Activated CD4-positive, alpha-beta T cell treated with anti-CD3 and anti-CD28 coated beads, Interleukin-2, amount 10 ng/mL, durations not matched to agents 24 days and 14 days (primary cell): ENCODE measurements at places on chromosomes 1 and 21. TPM values are rescaled to one million over a fixed set of nuclear protein-coding genes. Genes with fewer than 3 reads are reported as not detected.

Gene FRRS1
- total RNA-seq = 0.24 and 0.28 TPM in 2 replicates

Gene FAM78B
- total RNA-seq = 1.6 and 1.9 TPM in 2 replicates

Gene CHRM3
- total RNA-seq = not detected in 2 replicates

Gene OR10T2
- total RNA-seq = not detected in 2 replicates

Gene C4BPB
- total RNA-seq = 0.43 and 0.82 TPM in 2 replicates

Gene MAP3K6
- 13.2 and 14.7 TPM in 2 replicates for total RNA-seq

Gene HSD3B2
- not detected in 2 replicates for total RNA-seq

Gene CFAP141
- total RNA-seq = not detected in 2 replicates

Gene SZRD1
- 195 and 200 TPM in 2 replicates for total RNA-seq

Gene RBP7
- not detected in 2 replicates for total RNA-seq

Gene CD1E
- total RNA-seq = not detected in 2 replicates

Gene RPTN
- not detected in 2 replicates for total RNA-seq

Gene GJA9
- not detected in 2 replicates for total RNA-seq

Gene CFHR5
- total RNA-seq = not detected in 2 replicates

Gene TDRKH
- 12.7 and 13.3 TPM in 2 replicates for total RNA-seq

Gene FCGR1A
- total RNA-seq = not detected in 2 replicates

Gene ESRRG
- not detected in 2 replicates for total RNA-seq

Gene NUAK2
- 0.80 and 1.0 TPM in 2 replicates for total RNA-seq

Gene KDM1A
- 86.6 and 91.2 TPM in 2 replicates for total RNA-seq

Gene TCHHL1
- not detected in 2 replicates for total RNA-seq

Gene RPL11
- total RNA-seq = 1,147 and 1,194 TPM in 2 replicates

Gene CHI3L2
- total RNA-seq = 2.3 and 3.9 TPM in 2 replicates

Gene GPR37L1
- not detected in 2 replicates for total RNA-seq

Gene AKR7A3
- total RNA-seq = 1.8 and 2.5 TPM in 2 replicates

Gene KCNN3
- total RNA-seq = 0.35 and 0.54 TPM in 2 replicates

Gene EPHA2
- total RNA-seq = not detected in 2 replicates

Gene NR1I3
- not detected in 2 replicates for total RNA-seq

Gene MX1
- 88.8 and 90.5 TPM in 2 replicates for total RNA-seq

Gene SLC30A2
- not detected in 2 replicates for total RNA-seq

Gene PIK3R3
- 2.4 and 3.2 TPM in 2 replicates for total RNA-seq

Gene MAN1C1
- total RNA-seq = 2.2 and 2.9 TPM in 2 replicates

Gene ECM1
- 1.5 and 2.4 TPM in 2 replicates for total RNA-seq

Gene DENND2D
- 175 and 180 TPM in 2 replicates for total RNA-seq
